ENCODE measurements at places on chromosomes 2 and 18. TPM values are rescaled to one million over a fixed set of nuclear protein-coding genes. Genes with fewer than 3 reads are reported as not detected.

The CCBE1 gene
- total RNA-seq = 10.4 TPM

The NEUROD1 gene
- total RNA-seq = not detected

The MC2R gene
- total RNA-seq = not detected

The SKOR2 gene
- not detected for total RNA-seq

The C1GALT1C1L gene
- 1.7 TPM for total RNA-seq

The SULT1C4 gene
- not detected for total RNA-seq

The SLC14A1 gene
- 0.08 TPM for total RNA-seq
